ENCODE measurements at places on chromosomes 12 and 14. TPM values are rescaled to one million over a fixed set of nuclear protein-coding genes. Genes with fewer than 3 reads are reported as not detected.

THAP2 gene
- total RNA-seq = 10.2 TPM

- no peak for DNase-seq
Observed at GRCh38 chr12:71159264-71159663, 1.5 kb upstream of the TSPAN8 start.

GRCh38 chr12:3980504-3981272, 107.5 kb upstream of the PARP11 start:
- DNase-seq = no peak

GRCh38 chr14:103920981-103921854, 7.0 kb upstream of the TDRD9 start:
- peak; percentile 93 for DNase-seq

- no peak for DNase-seq
Observed at GRCh38 chr14:103127861-103128598, 4.8 kb downstream of the TNFAIP2 start.

DNA sequence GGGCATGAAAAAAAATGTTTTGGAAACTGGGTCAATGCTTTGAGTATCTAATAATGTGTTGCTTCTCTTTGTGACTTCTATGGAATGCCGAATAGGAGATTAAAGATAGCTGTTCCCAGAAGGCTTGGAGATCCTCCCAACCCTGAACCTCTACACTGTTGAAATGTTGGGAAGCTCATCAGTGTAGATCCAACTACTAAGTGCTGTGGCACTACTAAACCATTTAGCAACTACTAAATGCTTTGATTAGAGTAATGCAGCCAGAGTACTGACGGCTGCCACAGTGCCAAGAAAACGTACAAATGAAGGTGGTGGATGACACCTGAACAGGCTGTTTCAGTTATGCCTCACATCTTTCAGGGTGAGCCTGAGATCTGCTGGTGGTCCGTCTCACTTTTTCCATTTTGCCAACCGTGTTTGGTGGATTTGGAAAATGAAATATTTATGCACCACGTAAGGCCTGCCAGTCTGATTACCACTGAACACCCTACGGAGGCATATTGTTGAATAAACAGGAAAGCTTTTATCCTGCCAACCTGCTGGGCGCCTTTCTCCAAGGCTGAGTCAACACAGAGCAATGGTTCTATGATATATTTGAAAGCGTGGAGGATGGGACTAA, 938.0 kb upstream of the FLRT2 start:
- no peak for DNase-seq

Data from OCI-LY7 (cell line).